CD4-positive, alpha-beta T cell (primary cell): ENCODE measurements at places on chromosomes 5 and 9.
A peak's percentile ranks its signal among the peaks of the same experiment; 100 is the strongest.

GRCh38 chr5:98827161-98827560, 53.7 kb downstream of the RGMB start:
- no peak for DNase-seq

- DNase-seq = no peak
Measured at GRCh38 chr5:143693651-143694252, 118.2 kb upstream of the HMHB1 start.

DNA sequence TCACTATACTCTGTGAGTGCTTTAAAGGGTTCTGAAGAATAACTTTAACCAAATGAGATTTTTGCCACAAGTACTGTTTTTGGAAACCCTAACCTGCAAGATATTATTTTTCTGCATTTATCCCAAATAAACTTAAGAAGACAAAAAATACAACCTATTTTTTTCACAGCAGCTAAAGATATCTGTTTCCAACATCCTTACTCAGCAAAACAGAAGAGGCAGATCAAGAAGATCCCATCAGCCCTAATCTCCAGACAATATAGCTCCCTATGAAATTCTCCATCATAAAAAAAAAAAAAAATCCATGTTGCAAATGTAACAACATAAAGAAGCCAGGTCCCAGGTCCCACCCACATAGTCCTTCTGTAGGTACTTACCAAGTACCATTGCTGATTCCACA, 7.6 kb downstream of the PCSK1 start:
- no peak for DNase-seq

DNA sequence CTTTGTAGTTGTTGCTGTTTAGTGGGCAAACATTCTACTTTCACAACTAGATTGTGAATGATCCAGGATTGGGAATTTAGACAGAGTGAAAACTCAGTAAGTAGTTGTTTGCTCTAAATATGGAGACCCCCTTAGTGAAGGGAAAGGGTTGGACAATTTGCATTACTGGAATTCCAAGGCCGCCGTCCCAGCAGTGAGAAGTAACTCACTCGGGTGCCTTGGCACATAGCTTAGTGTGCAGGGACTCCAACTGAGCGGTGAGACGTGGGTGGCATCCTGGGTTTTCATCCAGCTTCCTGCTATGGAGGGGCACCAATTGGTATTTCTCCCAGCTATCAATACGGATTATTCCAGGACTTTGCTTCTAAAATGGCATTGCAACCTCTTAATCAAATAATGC, 69.7 kb upstream of the FCN1 start:
- DNase-seq = peak; percentile 5

- no peak for DNase-seq
Measured at GRCh38 chr9:127035423-127035822, 87.0 kb downstream of the ANGPTL2 start.

- DNase-seq = no peak
Measured at GRCh38 chr5:120823328-120823727, 359.2 kb downstream of the PRR16 start.

- DNase-seq = no peak
Measured at GRCh38 chr9:2838371-2839000, 5.4 kb downstream of the PUM3 start.

- no peak for DNase-seq
Measured at GRCh38 chr5:110297152-110297670, 429.3 kb downstream of the TMEM232 start.

- no peak for DNase-seq
Measured at GRCh38 chr9:32928912-32929311, 72.5 kb downstream of the APTX start.

GRCh38 chr9:85892401-85892800, 48.5 kb upstream of the NAA35 start:
- DNase-seq = no peak

- DNase-seq = no peak
Measured at GRCh38 chr5:109192555-109193281, 217.1 kb downstream of the PJA2 start.

GRCh38 chr5:173697931-173698579, 81.6 kb upstream of the BOD1 start:
- DNase-seq = no peak

- no peak for DNase-seq
Measured at GRCh38 chr5:140033037-140033760, 9.9 kb downstream of the NRG2 start.

GRCh38 chr9:130156672-130157071, 15.5 kb upstream of the NCS1 start:
- DNase-seq = no peak

DNA sequence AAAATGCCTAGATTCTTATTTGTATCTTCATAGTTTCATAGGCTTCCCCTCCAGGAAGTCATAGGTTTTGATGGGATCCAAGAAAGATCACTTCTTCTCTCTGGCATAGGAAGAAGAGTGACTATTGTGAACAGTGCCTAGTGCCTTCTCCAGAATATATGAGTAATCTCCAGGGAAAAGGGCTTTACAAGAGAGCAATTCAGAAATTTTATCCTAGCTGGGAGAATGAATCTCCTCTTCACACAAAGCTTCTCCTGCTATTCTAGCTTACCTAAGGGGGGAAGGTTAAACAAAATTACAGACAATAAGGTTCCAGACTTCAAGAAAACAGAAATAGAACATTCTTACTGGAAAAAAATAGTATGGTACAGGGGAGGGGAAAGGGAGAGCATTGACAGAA, 1193.3 kb upstream of the CDH6 start:
- DNase-seq = no peak

DNA sequence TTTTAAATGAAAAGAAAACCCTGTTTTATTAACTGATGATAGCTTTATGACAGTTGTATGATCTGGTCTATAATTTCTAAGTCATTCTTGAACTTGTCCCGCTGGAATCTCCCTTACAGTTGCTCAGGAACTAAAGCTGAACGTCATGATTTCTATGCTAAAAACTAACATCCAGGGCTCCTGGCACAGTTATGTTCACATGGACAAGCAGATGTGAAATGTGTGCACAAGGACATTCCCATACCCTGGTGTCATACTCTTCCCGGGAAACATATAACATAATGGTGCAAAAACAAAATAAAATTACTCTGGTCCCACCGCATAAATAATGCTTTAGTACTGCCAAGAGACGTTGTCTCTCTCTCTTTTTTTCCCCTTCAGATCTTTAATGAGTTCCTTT, 134.9 kb downstream of the PRDM6 start:
- DNase-seq = no peak

DNA sequence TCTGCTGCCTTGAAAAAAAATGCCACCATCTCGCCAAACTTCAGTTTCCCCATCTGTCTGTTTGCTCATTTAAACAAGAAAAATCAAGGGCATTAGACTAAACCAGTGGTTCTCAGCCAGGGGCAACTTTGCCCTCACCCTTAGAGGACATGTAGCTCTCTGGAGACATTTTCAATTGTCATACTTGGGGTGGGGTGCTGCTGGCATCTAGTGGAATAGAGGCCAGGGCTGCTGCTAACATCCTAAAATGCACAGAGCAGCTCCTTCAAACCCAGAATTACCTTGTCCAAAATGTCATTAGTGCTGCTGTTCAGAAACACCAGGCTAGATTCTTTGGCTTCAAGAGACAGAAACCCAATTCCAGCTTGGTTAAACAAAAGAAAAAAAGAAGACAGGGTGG, 71.1 kb upstream of the FOXE1 start:
- DNase-seq = no peak

- no peak for DNase-seq
Measured at GRCh38 chr5:1670351-1670750, 129.3 kb downstream of the MRPL36 start.

DNA sequence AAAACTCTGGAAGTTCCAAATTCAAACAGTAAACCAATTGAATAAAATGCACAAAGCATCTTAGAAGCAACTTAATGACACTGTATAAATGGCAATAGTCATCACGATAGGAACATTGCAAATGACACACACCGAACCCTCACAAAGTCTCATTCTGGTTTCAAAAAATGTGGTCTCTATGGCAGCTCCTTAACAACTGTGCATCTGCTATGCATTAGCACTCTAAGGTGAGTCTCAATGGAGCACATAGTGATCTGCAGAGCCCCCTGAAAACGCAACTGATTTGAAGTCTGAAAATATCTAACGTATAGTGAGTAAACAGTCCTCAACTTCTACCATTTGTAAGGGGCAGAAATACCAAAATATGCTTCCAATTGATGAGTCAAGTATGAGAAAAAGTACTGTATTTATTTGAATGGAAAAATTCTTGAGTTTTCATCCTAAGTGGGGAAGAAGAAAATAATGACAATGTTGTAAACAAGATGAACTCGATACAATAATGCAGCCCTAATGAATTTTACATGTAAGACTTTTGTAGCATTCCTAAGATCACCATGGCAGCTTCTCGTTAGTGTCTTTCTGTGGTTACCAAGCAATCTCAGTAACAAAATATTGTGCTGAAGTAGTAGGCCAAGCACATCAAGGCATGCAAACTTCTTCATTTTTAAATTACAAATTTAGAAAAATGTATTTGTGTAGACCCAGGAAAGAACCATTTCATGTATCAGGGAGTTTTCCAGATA, 517.5 kb upstream of the FAM174A start:
- no peak for DNase-seq

GRCh38 chr5:87867281-87867680, 401.4 kb downstream of the TMEM161B start:
- no peak for DNase-seq

DNA sequence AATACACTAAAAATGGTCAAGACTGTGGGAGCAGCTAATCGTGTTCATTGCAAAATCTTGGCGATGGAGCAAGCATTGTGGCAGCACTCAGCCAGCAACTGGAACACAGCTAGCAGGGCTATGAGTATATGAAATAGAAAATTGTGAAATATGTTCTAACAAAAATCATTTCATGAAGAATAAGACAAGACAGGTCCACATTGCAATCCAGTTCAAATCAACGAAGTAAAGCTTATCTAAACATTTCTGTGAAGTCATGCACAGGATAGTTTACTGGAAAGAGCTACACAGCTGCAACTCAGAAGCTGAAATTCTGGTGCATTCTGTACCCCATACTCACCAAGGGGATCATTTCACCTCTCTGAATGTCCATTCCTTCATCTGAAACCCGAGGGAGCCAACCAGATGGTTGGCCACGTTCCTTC, 5.3 kb upstream of the NFIL3 start:
- no peak for DNase-seq

DNA sequence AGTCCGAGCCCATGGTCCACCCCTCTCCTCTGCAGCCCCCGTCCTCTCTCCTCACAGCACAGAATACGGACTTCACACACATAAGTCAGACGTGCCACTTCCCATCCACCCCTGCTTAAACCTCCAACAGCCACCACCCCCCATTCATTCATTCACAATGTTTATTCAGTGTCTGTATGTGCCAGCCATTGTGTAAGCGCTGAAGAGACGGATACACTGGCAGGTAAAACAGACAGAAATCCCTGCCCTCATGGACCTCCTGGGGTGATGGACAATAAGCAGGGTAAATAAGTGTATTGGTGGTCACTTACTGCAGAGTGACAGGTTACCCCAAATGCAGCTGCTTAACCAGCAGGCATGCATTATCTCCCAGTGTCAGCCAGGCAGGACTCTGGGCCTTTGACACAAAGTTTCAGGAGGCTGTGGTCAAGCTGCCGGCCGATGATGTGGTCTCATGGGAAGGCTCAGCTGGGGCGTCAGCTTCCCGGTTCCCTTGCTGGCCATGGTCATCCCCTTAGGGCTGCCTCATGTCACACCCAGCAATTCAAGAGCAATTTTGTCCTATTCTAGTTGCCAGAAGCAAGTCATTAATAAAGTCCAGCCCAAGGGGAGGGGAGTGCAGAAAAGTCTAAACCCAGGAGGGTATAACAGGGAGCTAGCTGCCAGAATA, 1.8 kb upstream of the PAXX start:
- no peak for DNase-seq

GRCh38 chr9:124202447-124202971, 55.2 kb upstream of the NEK6 start:
- peak; percentile 56 for DNase-seq
